ENCODE measurements at places on chromosomes 16 and 17. TPM values are rescaled to one million over a fixed set of nuclear protein-coding genes. Genes with fewer than 3 reads are reported as not detected.

DNA sequence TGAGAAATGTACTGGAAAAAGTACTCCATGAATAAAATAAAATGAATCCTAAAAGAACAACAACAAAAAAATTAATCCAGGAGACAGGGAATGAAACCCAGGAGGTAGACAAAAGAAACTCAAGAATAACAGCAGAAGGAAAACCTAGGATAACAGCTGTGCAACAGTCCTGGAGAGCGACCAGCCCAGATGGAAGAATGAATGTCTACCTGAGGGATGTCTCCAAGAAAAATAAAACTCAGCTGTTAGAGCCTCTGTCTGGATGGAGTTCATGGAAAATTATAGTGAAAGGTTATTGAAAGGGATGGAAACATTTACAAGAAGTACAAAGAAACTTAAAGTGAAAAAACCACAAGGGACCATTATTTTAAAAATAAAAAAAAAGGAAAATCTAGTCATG is 135.8 kb upstream of the CA10 start:
- no peak for DNase-seq

DNA sequence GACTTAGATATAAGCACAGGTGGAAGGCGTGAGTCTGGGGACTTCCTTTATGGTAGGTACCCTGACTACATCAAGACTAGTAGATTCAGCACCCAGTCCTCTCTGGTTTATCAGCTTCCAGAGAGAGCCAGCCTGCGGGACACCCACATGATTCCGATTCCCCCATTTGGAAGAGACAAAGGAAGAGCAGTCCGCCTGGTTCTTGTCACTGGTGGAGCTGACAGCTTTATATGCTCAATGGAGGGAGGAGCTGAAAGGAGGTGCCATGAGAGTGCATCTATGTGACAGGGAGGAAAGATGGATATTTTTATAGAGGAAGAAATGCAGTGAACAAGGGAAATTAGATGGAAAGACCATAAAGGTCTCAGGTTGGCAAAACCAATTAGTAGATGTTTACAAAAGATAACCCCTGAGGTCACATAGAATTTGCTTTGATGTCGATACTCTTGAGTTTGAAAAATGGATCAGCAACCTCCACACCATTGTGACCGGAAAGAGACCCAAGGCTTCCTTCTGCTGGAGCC is 437.7 kb downstream of the PMP22 start:
- DNase-seq, result no peak

- DNase-seq, result peak; percentile 75
Measured at GRCh38 chr16:89289428-89290395, 72.2 kb downstream of the ZNF778 start.

GRCh38 chr17:73342050-73342522 is 30.3 kb upstream of the CDC42EP4 start:
- DNase-seq, result peak; percentile 38

DNA sequence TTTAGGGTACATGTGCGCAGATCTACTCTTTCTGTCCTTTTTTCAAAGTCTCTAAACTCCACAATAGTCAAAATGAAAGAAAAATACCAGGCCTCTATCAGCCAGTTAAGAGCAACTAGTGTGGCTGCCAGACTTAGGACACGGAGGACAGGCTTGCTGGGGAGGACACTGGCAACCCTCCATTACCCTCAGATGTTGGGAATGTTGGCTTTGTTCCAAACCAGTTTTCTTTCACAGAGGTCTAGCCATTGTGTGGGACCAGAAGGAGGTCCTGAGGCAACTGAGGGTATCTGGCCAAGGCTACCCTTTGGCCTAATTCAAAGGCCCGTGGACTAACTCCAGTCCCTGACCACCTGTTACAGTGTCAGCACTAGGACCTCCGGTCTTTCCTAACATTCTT is 51.2 kb upstream of the MED9 start:
- no peak for DNase-seq

- no peak for DNase-seq
Measured at GRCh38 chr17:13484020-13484419, 117.7 kb downstream of the HS3ST3A1 start.

DNA sequence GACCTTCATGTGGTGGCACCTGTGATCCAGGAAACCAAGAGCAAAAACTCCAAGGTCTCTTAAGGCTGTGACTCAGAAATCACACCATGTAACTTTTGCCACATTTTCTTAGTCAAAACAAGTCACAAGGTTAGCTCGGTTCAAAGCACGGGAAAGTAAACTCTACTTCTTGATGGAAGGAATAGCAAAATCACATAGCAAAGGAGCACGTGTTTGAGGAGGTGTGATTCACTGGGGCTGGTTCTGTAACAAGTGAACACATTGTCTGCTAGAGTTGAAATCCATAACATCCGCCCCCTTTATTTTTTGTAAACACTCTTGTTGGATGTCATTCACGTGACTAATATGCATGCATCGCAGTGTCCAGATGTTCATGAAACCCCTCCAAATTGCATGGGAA is 415.0 kb upstream of the MAF start:
- no peak for DNase-seq

DNA sequence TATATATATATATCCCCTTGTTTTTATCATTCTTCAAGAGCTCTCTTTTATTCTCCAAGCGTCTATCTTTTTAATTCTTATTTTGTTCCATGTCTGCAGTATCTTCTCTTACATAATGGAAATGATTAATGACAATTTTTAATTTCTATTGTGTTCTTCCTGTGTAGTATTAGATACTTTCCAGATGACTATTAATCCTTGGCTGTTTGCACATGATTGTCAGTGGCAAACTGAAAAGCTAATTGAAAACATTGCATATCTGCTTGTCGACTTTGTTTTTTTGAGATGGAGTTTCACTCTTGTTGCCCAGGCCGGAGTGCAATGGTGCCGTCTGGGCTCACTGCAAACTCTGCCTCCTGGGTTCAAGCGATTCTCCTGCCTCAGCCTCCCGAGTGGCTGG is 124.7 kb downstream of the BCAS3 start:
- no peak for DNase-seq

DNA sequence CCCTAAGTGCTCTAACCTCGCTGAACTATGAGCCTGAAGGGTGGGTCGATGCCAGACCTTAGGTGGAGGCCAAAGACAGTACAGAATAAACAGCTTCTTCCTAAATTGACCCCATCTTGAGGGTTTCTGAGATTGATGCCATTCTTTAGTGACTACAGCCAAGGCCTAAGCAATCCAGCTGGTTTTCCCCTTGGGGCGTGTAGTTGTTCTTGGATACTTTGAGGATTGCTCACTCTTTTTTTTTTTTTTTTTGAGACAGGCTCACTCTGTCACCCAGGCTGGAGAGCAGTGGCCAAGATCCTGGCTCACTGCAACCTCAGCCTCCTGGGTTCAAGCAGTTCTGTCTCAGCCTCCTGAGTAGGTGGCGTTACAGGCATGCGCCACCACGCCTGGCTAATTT is 2.0 kb downstream of the OVCA2 start:
- DNase-seq, result no peak

- DNase-seq, result no peak
Measured at GRCh38 chr17:80640366-80641084, 95.9 kb downstream of the RPTOR start.

Gene ZG16B
- total RNA-seq, result not detected

Gene QRICH2
- 15.9 TPM for total RNA-seq

Gene HBA2
- total RNA-seq, result 1,595 TPM

Gene CDYL2
- 11.4 TPM for total RNA-seq

Gene MYLK3
- 1.3 TPM for total RNA-seq

Gene CRYM
- total RNA-seq, result 5.9 TPM

Gene HYDIN
- 30.2 TPM for total RNA-seq

Gene ZNF747
- total RNA-seq, result 9.9 TPM

Gene PRMT7
- total RNA-seq, result 50.8 TPM

Gene STX1B
- total RNA-seq, result 22.5 TPM

Gene EPOP
- 0.82 TPM for total RNA-seq

Gene C16orf74
- 1.00 TPM for total RNA-seq
